ENCODE measurements at places on chromosomes 1 and 21.

DNA sequence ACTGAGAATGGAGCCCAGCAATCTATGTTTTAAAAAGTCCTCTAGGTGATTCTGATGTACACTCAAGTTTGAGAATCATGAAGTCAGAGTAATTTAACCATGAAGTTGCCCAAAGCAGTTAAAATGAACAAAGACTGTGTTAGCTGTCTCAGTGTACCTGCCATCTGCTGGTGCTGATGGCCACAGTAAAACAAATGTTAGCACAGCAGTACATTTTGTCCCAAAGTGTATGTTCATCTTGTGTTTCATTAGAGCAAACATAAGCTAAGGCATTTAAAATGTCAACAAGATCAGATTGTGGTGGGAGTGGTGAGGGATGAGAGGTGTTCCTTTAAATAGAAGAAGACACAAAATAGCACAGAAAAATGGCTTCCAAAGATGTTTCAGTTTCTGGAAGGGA is 31.1 kb downstream of the FYB2 start:
- DNase-seq = no peak

GRCh38 chr1:17315542-17316130 is 7.6 kb downstream of the PADI4 start:
- DNase-seq = no peak

DNA sequence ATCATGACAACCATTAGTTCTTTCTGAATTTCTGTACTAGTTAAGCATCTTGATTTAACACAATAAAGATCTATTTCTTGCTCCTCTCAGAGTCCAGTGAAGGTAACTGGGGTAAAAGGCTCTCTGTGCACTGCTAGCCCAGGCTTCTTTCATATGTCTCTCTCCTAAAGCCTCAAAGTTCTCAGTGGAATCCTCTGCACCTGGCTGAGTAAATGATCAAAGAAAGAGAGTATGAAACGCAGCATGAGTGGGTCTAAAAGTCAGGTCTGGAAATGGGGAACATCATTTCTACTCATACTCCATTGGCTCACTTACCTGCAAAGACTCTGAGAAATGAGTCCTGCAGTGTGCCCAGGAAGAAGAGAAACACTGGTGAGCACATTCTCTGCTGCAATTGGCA is 418.5 kb downstream of the PTPRC start:
- DNase-seq = no peak

- DNase-seq = no peak
Measured at GRCh38 chr1:155529929-155530328, 32.7 kb downstream of the ASH1L start.

All from non-pigmented ciliary epithelial cell (primary cell).